Activated CD4-positive, CD25-positive, alpha-beta regulatory T cell treated with anti-CD3 and anti-CD28 coated beads, Interleukin-2, amount 50 U/mL, for 16 hours (primary cell): ENCODE measurements at places on chromosomes 4 and X.

DNA sequence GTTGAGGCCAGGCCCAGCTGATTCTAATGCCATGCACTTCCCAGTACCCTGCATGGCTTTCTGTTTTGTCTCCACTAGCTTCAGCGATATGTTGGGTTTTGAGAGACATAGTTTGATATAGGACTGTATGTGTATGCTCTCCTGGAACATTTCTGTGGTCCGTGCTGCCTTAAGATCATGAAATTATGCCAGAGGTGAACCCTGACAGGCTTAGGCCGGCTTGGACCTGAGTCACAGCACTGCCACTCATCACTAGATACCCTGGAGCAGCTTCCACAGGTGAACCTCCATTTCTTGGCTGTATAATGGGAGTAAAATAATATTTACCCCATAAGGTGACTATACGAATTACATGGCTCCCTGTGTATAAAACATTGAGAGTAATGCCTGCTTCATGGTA is 6.4 kb downstream of the SGMS2 start:
- no peak for DNase-seq

DNA sequence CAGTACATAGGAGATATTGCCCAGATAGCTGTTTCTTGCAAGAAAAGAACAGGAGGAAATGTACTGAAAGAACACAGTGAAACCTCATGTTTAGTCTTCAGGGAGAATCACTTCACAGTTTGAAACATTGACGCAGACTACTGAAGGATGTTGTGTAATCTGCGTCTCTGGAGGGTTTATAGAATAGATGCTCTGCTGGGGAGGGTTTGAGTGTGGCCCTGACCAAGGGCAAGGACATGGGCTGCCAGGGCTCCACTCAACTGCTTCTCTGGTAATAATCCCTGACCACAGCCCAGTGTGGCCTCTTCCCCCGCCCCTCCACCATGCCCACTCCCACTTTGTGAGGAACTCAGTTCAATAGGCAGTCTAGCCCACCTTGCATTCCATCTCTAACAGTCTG is 15.8 kb upstream of the ACE2 start:
- no peak for DNase-seq

DNA sequence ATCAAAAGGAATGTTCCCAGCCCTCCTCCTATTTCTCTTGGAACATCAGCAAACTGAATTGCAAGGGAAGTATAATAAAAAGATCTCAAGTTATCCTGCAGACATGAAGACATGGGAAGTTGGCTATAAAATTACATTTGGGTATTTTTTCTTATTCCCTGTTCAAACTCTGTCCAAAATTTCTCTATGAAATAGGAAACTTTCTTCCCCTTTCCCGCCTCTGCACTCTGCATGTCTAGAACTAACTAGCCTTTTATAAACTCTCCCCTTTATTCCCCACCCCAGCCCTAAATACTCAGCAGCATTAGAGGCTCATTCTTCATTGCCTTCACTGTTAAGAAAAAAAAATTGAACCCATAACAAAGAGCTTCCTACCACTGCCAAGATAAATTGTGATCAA is 126.7 kb upstream of the EDNRA start:
- no peak for DNase-seq

DNA sequence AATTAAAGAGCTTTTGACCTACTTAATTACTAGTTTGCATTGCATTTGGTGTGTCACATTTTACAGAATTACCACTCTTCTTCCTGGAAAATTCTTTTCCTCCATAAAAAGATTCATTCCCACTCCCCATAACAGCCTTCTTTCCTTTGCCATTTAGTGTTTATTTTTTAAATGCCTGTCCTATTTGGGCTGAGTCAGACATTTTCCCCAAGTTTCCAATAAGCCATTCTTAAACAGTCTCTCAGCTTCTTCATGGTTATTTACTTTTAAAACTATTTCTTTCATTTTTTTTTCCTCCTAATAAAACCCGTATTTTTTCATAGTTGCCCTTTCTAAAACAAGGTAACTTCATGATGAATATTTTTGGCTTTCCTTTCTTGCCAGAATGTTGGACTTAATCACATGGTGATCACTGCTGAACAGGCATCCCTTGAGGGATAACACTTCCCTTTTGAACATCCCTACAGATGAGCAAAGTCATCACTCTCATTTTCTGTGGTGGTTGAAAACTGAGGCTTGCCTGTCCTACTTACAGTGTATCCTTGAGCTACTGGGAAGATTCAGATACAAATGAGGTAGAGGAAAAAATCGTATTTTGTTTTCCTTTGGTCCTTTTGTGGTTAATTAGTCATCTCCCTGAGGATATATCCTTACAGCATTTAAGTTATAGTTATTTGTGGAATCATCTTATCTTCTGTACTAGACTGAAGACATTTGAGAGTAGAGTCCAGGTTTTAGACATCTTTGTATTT is 520.5 kb upstream of the NR3C2 start:
- DNase-seq, result no peak

DNA sequence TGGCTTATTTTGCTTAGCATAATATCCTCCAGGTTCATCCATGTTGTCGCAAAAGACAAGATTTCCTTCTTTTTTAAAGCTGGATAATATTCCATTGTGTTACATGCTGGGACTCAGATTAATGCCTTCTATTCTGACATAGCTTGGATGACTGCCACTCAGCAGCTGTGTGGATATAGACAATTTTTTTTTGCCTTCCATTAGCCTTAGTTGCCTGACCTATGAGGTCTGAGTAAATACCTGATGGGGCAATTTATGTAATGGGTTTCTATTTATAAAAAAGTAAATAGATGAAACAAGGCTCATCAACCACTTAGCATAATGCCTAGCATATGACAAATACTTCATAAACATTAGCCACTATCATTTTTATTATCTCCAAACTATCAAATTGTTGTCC is 515.4 kb downstream of the ZNF674 start:
- no peak for DNase-seq

GRCh38 chr4:86928400-86929255 is 6.2 kb upstream of the AFF1 start:
- no peak for DNase-seq

DNA sequence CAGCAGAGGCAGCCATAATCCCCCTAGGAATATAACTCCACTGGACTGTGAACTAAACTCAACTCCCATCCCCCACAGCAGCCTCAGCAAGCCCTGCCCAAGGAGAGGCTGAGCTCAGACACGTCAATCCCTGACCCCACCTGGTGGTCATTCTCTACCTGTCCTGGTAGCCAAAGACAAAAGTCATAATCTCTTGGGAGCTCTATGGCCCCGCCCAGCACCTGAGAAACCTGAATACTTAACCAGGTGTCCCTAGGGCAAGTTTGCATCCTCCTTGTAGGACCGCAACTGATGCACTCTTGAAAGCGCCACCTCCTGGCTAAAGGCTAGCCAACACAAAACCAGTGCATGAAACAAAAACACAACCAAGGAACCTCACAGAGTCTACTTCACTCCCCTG is 18.4 kb downstream of the CT47B1 start:
- DNase-seq, result no peak

- no peak for DNase-seq
These were observed 52.4 kb upstream of the NDP start for GRCh38 chrX:44025555-44025954.

DNA sequence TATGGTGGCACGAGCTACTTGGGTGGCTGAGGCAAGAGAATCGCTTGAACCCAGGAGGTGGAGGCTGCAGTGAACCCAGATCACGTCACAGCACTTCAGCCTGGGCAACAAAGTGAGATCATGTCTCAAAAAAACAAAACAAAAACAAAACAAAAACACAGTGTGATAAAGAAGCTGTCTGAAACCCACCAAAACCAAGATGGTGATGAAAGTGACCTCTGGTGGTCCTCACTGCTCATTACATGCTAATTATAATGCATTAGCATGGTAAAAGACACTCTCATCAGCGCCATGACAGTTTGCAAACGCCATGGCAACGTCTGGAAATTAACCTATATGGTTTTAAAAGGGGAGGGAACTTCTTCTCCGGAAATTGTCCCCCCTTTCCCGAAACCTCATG is 29.4 kb upstream of the OPHN1 start:
- peak; percentile 0 for DNase-seq

DNA sequence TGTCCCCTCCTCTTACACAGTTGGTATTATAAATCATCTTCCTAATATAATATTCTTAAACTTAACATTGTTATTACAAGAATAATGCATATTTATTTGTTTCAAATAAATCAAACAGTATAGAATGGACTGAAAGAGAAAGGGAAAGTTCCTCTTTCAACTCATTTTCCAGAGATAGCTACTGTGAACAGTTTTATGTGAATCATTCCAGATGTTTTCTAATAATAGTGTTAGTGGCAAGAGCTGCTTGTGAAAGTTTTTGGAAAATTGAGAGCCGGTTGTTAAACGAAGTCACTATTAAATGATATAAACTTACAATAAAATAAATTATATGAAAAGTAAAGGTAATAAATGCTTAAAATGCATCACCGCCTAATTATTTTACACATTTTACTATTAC is 14.6 kb downstream of the TMSB4X start:
- DNase-seq, result no peak

GRCh38 chr4:174107746-174108354 is 175.6 kb downstream of the FBXO8 start:
- DNase-seq, result no peak

DNA sequence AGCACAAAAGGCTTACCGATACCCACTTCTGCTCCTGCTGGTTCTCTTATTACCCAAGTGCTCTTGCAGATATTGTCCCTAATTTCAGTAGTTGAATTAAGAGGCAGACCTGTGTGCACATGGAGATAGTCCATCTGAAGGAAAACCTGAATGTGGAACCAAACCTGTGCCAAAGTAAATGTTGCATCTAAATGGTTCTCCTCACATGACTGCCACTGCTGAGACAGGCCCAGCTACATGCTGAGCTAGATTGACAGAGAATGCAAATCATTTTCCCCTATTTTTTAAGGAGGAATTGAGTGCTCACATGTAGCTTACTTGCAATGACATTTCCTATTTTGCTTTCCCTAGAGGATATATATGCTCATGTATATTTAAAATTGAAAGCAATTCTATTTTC is 609.1 kb upstream of the TECRL start:
- DNase-seq, result no peak

GRCh38 chr4:71009086-71009485 is 15.6 kb downstream of the DCK start:
- DNase-seq, result no peak

- DNase-seq, result no peak
These were observed 106.0 kb upstream of the PLAC1 start for GRCh38 chrX:134764202-134764785.

DNA sequence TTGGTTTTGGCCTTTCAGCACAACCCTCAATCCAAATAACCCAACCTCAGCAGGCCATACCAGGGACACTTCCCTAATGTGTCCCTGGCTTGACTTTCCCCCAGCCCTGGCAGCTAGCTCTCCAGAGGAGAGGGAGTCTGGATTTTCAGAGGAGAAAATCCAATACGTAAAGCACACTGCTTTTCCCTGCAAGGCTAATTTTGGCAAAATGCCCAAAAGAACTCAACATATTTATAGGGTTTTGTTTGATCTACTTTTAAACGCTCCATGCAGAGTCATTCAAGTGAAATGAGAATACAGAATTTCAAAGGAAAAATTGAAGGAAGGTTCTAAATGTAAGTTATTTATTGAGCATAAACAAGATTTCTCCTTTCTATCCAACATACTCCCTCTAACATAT is 167.2 kb downstream of the SH3KBP1 start:
- no peak for DNase-seq
